ENCODE measurements at places on chromosomes 3 and 15.

- no peak for DNase-seq
These were observed 107.7 kb upstream of the SPRED1 start for GRCh38 chr15:38144921-38145320.

- DNase-seq, result no peak
These were observed 66.1 kb upstream of the NPHP3 start for GRCh38 chr3:132788301-132788671.

DNA sequence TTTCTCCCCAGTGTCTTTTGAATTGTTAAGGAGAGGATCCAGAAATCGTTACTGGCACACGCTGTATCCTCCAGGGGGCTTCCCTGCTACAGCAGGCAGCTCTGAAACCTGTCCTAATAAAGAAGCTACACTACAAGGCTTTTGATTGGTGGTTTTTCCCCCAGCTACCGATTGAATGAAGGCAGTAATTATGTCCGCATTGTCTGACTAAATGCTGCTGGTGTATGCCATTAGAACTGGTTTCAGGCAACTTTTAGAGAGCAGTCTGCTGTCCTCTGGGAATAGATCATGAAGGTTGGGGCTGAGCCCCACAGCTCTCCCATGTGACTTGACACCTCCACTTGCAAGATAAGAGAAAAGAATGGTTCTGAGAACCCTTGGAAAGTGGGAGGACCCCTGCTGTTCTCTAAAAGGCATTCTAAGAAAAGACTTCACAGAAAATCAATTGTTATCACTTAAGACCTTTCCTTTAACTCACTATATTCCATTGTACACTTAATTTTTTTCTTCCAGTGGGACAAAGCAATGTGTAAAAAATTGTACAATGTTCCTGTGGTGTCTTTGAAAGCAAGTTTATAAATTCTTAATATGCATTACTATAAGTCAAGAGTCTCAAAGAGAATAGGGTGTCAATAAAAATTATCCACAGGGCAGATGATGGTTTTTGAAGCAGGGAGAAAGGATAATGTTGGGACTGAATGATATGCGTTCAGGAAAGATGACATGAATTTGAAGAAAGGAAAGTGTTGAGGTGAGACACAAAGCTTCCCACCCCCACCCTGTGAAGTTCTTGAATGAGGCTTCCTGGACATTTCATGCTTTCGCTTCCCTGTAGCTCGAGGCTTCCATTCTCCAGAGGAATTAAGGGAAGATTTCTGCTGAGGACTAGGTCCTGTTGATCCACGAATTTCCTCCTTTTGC, 53.0 kb upstream of the DAZL start:
- no peak for DNase-seq

- no peak for DNase-seq
These were observed 196.3 kb downstream of the EPHA3 start for GRCh38 chr3:89303701-89304100.

GRCh38 chr3:123543950-123544349, 40.9 kb downstream of the HACD2 start:
- no peak for DNase-seq

GRCh38 chr3:164387236-164387635, 691.1 kb downstream of the SI start:
- DNase-seq, result no peak

- no peak for DNase-seq
These were observed 82.7 kb upstream of the VGLL3 start for GRCh38 chr3:87073496-87074145.

DNA sequence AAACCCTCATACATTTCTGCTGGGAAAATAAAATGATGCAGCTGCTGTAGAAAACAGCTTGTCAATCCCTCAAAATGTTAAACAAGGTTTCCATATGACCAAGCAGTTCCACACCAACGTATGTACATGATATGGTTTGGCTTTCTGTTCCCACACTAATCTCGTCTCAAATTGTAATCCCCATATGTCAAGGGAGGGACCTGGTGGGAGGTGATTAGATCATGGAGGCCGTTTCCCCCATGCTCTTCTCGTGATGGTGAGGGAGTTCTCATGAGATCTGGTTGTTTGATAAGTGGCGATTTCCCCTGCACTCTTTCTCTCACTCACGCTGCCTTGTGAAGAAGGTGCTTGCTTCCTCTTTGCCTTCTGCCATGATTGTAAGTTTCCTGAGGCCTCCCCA, 100.6 kb upstream of the SLC24A5 start:
- DNase-seq, result no peak

- no peak for DNase-seq
These were observed 76.5 kb downstream of the MYH15 start for GRCh38 chr3:108433928-108434327.

DNA sequence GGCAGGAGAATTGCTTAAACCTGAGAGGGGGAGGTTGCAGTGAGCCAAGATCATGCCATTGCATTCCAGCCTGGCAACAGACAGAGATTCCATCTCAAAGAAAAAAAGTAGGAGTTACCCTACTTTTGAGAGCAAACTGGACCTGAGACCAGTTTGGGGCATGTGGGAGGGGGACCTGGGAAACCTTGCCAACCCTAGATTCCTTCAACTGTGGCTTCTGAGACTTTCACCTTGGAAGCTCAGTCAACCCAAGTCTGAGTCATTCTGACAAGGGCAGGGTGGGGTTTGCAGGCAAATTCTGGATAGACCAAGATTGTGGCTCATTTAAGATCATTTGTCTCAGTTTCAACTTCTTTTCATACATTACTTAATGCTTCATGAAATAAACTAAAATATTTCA, 23.8 kb upstream of the SIAH2 start:
- no peak for DNase-seq

DNA sequence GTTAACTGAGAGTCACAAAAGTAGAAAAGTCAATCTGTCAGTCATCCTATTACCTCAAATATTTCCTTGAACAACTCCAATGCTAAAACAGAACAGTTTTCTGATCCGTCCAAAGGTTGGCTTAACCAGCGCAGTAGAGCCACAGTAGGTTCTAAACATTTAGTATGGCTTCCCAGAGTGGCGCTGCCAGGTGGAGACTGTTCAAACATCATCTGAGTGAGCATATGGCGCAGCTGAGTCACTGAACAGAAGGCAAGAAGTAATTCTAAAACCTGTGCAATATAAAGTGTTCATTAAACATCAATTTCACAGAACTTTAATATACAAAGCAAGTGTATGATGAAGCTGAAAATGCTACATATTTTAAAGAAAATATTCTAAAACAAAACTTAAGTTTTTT, 19.9 kb downstream of the CIP2A start:
- DNase-seq, result no peak

- no peak for DNase-seq
These were observed 9.2 kb downstream of the DAPK2 start for GRCh38 chr15:64037116-64037515.

DNA sequence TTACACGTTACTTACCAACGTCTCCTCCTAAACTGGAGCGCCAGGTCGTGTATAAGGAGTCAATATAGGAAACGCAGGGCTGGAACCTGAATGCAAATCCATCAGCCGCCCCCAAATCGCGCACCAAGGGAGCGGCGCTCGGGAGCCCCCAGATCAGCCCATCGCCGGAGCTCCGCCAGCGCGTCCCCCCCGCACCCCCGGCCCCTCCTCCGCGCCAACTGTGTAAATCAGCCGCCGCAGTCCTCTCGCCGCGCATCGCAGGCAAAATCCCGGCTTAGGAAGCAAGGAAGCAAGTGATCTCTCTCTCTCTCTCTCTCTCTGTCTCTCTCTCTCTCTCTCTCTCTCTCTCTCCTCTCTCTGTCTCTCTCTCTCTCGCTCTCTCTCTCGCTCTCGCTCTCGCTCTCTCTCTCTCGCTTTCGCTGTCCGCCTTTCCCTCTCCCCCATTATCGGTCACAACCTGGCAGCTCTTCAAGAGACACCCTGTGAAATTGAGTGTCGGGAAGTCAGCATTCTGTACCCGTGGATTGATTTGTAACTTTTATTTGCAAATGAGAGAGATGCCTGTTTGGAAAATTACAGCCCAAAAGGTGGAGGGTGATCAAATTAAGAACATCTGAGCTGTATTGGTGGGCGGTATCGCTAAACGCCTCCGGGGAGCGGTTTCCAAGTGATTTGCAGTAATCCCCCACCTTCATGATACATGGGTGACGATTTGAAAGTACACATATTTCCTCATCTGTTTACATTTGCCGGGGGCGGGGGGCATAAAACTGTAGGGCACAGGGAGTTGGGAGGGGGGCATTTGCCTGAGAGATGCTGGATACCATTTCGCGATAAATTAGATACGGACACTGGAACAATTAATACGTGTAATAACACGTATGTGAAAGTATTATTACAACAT, 645 bp upstream of the SLITRK3 start:
- DNase-seq, result no peak

DNA sequence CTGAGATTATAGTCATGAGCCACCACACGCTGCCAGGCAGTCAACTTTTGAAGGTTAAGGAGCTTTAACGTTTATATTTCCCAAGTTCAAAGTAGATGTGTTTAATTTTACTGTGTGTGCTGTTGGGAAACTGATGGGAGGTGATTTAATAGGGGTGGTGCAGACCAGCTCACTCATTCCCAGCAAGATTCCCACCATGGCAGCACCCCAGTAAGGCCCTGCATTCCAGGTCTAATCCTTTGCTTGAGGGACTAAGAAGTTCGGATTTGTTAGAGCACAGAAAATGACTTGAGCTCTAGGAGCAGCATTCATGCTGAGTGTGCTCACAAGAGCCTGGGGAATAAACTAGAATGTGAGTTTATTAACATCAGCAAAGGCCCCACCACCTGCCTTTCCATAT, 25.2 kb downstream of the TSEN2 start:
- DNase-seq, result no peak

- DNase-seq, result no peak
These were observed 148.4 kb downstream of the C3orf38 start for GRCh38 chr3:88298189-88298588.

GRCh38 chr15:45714590-45715488, 80.0 kb downstream of the SQOR start:
- DNase-seq, result peak; percentile 31

- no peak for DNase-seq
These were observed 29.4 kb upstream of the MCCC1 start for GRCh38 chr3:183128709-183129108.

All from stimulated activated CD4-positive, alpha-beta T cell treated with anti-CD3 and anti-CD28 coated beads, TNF-alpha, amount 100 ng/mL, for 48 hours (primary cell).